ENCODE measurements at places on chromosomes 5 and 9.

DNA sequence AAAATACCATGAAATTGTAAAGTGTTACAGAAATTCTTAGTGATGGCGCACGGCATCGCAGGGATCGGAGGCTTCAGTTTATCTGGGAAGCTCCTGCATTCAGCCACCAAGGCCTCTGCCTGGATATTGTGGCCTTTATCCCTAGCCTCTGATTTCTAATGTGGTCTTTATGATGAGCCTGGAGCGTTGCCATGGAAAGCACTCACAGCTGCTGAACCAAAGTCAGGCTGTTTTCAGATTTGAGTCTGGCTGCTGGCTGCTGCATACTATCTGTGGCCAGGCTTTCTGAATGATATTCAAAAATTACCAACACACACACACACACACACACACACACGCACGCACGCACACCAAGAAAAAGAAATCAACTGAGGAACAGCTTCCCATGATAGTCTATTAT, 101.1 kb upstream of the ZNF366 start:
- DNase-seq = peak; percentile 90

DNA sequence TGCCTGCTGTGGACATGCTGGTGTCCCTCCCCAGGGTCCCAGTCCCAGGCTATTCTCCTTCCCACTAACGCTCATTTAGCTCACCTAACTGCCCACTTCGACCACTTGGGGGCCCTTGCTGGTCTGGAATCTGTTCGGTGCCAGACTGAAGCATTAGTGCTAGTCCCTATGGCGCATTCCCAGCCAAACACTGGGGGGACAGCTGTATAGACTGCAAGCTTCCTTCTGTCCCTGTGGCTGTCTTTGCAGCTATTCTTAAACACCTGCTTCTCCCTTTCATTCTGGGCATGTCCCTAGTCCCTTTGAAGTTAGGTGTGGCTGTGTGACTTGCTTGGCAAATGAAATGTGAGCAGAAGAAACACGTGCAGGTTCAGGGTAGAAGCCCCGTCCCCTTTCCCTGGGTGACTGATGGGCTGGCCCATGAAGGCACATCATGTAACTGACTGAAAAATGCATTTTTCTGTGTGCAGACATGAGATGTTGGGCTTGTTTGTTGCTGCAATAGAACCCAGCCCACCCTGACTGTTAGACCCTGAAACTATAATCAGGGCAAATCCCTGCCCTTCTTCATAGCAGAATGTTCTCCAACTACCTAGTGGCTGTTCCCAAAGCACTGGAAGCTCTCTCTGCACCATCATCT, 134.4 kb downstream of the BARX1 start:
- DNase-seq = no peak

GRCh38 chr9:132806306-132806705, 71.8 kb downstream of the AK8 start:
- no peak for DNase-seq

- DNase-seq = peak; percentile 15
Measured at GRCh38 chr9:119961774-119962424, 592.7 kb upstream of the BRINP1 start.

- no peak for DNase-seq
Measured at GRCh38 chr5:103953601-103954382, 391.2 kb upstream of the NUDT12 start.

DNA sequence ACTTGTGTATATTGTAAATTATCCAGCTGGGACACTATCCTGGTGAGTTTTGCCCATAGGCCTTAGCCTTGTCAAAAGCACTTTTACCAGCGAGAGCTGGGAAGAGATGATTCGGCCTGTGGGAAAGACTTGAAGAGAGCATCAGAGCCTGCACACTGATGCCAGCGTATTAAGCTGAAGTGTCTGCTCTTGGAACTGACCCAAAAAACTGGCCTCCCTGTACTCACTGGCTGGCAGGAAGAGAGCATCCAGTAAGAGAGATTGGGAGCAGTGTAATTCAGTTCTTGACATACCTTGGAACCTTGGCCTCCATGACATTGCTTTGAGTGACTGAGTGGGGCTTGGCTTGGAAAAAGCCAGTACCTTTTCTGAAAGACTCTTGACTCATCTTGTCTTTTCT, 73.7 kb downstream of the ZNF462 start:
- DNase-seq = no peak

GRCh38 chr5:174570662-174571061, 153.7 kb upstream of the MSX2 start:
- no peak for DNase-seq

DNA sequence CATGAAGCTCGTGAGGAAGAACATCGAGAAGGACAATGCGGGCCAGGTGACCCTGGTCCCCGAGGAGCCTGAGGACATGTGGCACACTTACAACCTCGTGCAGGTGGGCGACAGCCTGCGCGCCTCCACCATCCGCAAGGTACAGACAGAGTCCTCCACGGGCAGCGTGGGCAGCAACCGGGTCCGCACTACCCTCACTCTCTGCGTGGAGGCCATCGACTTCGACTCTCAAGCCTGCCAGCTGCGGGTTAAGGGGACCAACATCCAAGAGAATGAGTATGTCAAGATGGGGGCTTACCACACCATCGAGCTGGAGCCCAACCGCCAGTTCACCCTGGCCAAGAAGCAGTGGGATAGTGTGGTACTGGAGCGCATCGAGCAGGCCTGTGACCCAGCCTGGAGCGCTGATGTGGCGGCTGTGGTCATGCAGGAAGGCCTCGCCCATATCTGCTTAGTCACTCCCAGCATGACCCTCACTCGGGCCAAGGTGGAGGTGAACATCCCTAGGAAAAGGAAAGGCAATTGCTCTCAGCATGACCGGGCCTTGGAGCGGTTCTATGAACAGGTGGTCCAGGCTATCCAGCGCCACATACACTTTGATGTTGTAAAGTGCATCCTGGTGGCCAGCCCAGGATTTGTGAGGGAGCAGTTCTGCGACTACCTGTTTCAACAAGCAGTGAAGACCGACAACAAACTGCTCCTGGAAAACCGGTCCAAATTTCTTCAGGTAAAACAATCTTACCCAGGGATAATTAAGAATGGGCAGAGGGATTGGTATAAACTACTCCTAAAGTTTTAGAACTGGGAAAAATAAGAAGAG, 12.9 kb downstream of the ITGA1 start:
- DNase-seq = peak; percentile 61

DNA sequence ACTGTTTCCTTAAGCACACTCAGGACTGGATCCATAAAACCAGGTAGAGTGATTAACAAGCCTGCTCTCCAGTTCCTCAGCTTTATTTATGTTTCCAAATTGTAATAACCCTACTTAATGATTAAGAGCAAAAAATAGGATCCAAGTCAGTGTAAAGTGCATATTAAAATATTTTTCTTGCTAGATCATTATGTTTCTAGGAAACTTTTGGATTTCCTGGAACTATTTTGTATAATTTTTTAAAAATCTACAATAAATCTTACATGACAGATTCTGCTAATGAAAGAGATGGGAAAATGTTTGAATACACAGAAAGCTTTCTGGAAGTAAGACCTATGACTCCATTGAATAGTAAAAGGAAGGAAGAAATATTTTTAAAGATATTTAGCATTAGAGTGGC, 35.5 kb downstream of the BHMT start:
- DNase-seq = no peak

- DNase-seq = no peak
Measured at GRCh38 chr5:113092683-113093082, 116.1 kb downstream of the DCP2 start.

DNA sequence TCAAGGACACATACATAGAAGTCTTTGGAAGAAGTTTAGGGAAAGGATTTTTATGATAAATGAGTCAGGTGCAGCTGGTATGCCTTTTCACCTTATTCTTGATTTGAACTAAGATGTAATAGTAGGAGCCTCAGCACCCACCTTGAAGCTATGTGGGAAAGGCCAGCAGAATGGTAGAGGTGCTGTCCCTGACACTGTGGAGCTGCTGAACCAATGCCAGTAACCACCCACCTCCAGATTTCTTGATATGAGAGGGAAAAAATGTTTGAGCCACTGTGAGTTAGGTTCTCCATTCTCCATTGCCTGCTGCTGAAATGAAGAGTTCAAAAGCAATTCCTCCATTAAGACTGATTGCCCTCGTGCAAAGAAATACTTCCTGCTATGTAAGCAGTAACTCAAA, 12.2 kb upstream of the HMGCR start:
- DNase-seq = no peak

DNA sequence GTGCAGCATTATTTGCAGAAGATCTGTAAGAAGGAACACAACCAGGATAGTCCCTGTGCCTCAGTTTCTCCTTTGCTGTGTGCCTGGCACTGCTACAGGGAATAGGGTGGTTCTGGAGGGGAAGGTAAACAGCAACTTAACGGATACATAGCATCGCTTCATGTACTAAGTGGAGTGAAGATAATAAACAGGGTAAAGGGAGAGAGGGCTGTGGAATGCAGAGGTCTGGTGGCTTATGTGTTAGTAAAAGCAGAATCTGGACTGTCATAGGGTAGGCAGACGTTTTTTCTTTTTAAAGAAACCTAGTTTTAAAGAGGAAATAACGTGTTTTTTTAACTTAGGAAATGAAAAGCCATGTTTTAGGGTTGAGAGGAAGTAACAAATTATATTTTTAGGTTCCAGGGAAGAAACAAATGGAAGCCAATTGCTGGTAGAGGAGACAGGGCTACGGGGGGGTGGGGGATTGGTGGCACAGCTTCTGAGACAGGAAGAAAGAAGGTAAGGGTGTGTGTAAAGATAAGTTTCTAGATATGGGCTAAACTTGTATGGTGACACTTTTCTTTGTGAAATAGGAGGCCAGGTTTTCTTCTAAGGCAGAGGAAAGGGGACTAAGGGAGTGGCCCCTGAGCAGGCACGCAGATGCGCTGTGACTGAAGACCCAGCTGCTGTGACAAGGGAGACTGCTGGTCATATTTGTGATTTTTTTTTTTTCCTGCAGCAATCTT, 1.3 kb downstream of the GNG10 start:
- DNase-seq = no peak

- DNase-seq = no peak
Measured at GRCh38 chr9:120396418-120396817, 183.5 kb downstream of the CDK5RAP2 start.

DNA sequence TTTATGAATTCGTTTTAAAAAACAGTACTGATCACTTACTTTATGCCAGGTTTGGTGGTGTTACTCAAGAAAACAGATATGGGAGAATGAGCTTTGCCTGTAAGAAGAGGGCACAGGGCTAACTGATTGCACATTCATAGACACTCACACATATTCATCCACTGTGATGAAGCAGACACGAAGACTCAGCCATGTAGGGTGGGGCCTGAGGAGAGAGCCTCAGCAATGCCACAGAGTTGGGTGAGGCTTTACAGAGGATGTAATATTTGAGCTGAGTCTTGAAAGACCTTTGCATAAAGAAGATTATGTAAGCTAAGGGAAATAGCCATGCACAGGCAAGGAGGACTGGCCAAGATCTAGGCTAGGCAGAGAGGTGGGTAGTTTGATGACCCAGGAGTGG, 472.8 kb downstream of the PSAT1 start:
- DNase-seq = no peak

- DNase-seq = no peak
Measured at GRCh38 chr5:172511952-172512351, 57.6 kb upstream of the SH3PXD2B start.

DNA sequence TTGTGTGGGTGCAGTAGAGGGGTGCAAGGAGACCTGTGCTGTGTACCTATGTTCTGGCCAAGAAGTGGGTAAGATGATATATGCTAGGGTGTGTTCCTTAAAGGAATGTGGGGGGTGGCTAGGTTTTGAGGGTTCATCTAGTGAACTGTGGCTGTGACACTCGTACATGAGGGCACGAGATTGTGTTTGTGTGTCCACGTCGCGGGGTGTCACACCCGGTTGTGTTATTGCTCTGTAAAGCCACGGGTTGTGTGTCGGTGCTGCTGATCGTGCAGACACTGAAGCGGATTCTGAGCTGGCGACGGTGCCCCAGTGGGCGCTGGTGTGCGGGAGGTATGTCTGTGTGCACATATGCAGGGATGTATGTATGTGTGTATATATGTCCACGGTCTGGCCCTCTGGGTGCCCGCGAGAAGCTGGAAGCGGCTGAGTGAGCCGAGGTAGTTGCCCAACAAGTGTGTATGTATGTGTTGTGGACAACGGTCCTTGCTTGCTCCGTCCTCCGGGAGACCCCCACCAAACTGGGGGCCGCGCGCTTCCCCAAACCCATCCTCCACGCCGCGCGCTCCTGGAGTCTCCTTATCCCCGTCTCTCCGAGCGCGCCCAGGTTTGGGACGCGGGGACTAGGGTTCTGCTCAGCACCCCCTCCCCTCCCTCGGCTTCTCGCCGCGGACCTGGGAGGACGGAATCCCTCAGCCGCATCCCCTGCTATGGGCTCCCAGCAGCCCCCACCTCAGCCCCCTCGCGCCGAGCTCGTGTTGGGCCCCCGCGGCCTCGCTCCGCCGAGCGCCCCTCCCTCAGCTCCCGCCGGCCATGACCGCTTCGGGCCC, 639 bp downstream of the PCDH1 start:
- no peak for DNase-seq

Measured in Ammon's horn (tissue), 1 donor.